ENCODE measurements at places on chromosomes 7 and 10.

- no peak for DNase-seq
Measured at GRCh38 chr10:127119936-127120335, 76.5 kb downstream of the INSYN2A start.

GRCh38 chr10:89845541-89846280 lies 144.3 kb downstream of the KIF20B start:
- no peak for DNase-seq

- DNase-seq, result no peak
Measured at GRCh38 chr10:87691506-87692070, 31.9 kb downstream of the PAPSS2 start.

DNA sequence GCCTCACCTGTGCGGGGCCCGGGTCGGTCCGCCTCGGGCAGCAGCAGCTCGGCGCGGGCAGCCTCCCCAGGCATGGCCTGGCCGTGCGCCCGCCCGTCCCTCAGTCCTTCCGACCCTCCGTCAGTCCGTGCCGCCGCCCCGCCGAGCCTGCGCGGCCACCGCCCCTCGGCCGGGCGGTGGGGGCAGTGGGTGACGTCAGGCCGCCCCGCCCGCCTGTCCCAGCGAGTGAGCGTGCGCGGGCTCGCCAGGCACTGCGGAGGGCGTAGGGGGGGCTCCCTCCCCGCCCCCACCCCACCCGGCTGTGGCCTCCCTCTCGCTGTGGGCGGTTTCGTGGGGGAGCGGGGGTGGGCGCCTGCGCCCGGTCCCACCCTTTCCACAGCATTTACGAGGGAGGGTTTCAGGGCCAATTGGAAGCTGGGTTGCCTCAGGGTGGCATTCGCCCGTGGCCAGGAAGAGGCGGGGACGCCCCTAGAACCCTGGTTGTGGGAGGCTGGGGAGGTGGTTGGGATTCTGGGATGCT lies at the start of gene NACAD:
Gene NACAD (minus strand): TSS at position 149 of the 520 bp plus-strand sequence. CDS start 75 bp downstream, at position 74.
- no peak for DNase-seq

DNA sequence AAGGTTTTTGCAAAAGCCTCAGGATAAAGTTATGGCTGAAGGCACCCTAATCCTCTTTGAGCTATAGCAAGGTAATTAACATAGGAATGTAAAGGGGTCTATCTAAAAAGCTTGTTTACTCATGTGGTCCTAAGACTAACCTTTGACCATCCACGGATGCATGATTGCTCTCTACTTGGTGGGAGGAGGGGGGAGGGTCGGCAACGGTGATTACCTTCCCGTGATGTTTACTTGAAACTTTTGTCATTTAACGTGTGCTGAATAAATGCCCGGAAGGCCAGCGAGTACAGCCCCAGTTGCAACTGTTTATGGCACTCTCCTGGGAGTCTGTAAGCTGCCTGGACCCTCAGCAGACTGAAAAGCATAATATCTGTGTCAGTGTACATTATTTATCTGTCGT lies 78.9 kb upstream of the GPR22 start:
- DNase-seq, result no peak

DNA sequence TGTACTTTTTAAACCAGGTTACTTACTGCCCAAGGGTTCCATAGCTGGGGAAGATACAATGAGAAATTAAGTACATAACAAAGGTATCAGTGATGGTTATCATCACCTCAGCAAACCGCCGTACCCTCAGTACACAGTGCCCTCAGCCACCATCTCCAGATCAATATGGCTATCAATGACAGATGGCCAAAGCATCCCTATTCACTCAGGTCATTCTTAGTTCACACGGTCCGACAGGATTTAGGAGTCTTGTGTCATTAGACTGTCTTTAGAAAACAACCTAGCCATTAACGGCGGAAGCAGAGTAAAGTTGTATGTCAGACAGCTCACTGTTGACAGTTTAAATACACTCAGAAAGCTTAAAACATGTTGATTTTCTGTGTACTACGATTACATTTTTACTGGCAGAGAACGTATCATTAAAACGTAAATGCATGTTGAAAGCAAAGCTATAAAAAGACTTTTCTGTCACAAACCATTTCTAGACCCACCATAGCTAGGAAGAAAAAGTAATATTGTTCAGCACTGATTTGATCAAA lies 106.9 kb downstream of the HOXA1 start:
- DNase-seq, result no peak

All from germinal center (tissue), 1 donor.